ENCODE measurements at places on chromosomes 11 and 22. TPM values are rescaled to one million over a fixed set of nuclear protein-coding genes. Genes with fewer than 3 reads are reported as not detected.

TNNI2 gene
- total RNA-seq: not detected

OR5D14 gene
- total RNA-seq: not detected

OR5A1 gene
- total RNA-seq: not detected

GLYAT gene
- total RNA-seq: not detected

MRGPRG gene
- total RNA-seq: not detected

OR2D2 gene
- not detected for total RNA-seq

CHRDL2 gene
- total RNA-seq: 11.6 TPM

COPB1 gene
- 91.9 TPM for total RNA-seq

UBQLN3 gene
- total RNA-seq: not detected

Measured in A673 (cell line).